ENCODE measurements at places on chromosomes 11 and 22. TPM values are rescaled to one million over a fixed set of nuclear protein-coding genes. Genes with fewer than 3 reads are reported as not detected.

Gene ELF5
- total RNA-seq = not detected

Gene ZNF74
- 4.3 TPM for total RNA-seq

Gene HOATZ
- not detected for total RNA-seq

Gene POU2AF2
- total RNA-seq = not detected

Gene SHISA8
- total RNA-seq = 2.0 TPM

- no peak for DNase-seq
Measured at GRCh38 chr11:70509476-70509875, 111.1 kb downstream of the CTTN start.

GRCh38 chr11:44955015-44955738, 4.5 kb upstream of the TP53I11 start:
- peak; percentile 70 for DNase-seq

DNA sequence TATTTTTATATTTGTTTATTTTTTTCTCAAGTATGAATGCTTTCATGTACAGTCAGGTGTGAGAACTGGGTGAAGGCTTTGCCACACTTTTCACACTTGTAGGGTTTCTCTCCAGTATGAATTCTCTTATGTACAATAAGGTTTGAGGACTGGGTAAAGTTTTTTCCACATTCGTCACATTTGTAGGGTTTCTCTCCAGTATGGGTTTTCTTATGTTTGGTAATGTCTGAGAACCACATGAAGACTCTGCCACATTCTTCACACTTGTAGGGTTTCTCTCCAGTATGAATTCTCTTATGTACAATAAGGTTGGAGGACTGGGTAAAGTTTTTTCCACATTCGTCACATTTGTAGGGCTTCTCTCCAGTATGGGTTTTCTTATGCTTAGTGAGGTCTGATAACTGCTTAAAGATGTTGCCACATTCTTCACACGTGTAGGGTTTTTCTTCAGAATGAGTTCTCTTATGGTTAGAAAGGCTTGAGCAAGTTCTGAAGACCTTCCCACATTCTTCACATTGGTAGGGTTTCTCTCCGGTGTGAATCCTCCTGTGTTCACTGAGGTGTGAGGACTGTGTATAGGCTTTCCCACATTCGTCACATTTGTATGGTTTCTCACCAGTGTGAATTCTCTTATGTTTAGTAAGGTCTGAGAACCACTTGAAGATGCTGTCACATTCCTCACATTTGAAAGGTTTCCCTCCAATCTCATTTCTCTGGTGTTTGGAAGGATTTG, 19.7 kb downstream of the ZNF195 start:
- DNase-seq = no peak

GRCh38 chr11:61893981-61894380, 2.6 kb upstream of the FADS3 start:
- DNase-seq = no peak

DNA sequence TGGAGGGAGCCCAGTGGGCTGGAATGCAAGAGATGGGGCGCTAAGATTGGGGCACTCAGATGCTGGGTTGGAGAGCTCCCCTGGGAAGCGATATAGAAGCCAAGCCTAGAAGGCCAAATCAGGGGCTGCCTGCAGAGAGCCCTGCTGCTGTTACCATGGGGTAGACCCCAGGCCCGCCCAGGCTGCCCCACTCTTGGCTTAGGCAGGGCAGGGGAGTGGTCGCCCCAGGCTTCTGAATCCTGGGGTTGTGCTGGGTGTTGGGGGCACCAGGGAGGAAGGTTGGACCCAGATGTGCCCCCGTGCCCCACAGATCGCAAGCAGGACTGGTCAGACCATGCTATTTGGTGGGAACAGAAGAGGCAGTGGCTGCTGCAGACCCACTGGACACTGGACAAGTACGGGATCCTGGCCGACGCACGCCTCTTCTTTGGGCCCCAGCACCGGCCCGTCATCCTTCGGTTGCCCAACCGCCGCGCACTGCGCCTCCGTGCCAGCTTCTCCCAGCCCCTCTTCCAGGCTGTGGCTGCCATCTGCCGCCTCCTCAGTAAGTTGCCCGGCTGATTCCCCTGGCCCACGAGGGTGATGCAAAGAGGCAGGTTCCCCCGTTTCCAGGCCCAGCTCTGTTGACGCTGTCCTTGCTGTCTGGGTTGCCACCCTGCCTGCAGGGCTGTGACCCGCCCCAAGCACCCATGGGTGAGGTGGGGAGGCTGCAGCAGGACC, 3.9 kb downstream of the FERMT3 start:
- no peak for DNase-seq

DNA sequence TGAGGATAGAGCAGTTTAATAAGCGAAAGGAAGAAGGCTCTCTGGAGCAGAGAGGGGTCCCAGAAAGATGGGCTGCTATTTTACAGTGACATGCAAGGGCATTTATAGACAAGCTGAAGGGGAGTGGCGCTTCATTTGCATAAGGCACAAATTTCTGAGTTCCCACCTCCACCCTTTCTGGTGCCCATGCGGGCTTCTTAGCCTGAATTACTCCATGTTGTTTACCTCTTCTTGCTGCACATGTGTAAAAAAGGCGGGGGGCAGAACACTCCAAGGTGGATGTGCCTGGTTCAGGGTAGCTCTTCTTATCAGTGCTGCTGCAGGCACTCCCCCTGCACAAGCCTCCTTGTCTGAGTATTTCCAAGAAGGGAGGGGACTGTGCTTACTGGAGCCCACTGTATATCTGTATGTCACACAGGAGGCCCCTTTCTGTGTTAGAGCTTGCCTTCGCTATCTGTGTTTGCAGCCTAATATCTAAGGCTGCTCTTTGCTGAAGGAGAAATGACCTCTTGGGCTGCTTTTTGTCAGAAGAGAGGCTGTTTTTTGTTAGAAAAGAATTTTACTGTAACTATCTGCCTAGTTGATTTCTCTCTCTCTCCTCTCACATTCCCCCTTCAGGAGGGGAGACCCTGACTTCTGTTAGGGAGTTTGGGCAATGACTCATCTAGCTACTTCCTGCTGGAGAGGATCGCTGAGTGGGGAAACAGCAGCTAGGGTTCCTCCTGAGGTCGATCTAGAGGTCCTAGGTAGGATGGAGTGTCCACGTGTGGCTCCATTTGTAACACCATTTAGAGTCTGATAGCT, 1057.0 kb upstream of the CNTN5 start:
- DNase-seq = no peak

DNA sequence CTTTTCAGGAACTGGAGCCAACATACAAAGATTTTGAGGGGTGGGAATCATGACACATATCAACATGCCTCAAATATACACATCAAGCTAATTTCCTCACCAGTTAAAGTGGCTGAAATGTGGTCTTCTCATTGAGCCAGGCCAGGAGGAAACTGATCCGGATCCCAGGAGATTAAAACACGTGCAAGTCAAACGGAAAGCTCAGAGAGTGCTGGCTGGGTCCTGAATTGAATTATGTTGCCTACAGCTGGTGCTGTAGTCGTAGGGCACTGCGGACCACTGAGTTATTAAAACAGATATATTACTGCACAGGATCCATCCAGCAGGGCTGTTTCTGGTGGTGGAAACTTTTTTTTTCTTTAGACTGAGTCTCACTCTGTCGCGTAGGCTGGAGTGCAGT, 14.1 kb upstream of the WNT7B start:
- no peak for DNase-seq

DNA sequence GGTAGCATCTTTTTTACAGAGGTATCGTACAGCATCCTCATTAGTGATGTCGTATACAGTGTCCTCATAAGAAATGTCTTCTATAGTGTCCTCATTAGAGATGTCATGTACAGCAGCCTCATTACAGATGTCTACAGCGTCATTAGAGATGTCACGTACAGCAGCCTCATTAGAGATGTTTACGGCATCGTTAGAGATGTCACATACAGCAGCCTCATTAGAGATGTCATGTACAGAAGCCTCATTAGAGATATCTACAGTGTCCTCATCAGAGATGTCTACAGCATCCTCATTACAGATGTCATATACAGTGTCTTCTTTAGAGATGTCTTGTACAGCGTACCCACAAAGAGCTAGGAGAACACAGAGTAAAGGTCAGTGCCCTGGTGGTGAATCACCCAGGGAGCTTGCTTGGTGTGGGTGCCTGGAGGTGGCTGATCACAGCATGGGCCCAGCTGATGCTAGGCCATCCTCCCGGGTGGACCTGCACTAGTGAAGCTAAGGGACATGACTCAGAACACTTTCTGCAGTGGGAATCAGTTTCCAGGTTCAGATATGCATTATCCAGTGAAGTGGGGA, 109.2 kb downstream of the IGLL1 start:
- DNase-seq = no peak

GRCh38 chr22:46297151-46297812, 612 bp downstream of the GTSE1 start:
- no peak for DNase-seq

GRCh38 chr22:32076761-32077084, 33.7 kb downstream of the SLC5A1 start:
- no peak for DNase-seq
